Effector memory CD8-positive, alpha-beta T cell (primary cell): ENCODE measurements at places on chromosomes 6 and 20.
A peak's percentile ranks its signal among the peaks of the same experiment; 100 is the strongest.

DNA sequence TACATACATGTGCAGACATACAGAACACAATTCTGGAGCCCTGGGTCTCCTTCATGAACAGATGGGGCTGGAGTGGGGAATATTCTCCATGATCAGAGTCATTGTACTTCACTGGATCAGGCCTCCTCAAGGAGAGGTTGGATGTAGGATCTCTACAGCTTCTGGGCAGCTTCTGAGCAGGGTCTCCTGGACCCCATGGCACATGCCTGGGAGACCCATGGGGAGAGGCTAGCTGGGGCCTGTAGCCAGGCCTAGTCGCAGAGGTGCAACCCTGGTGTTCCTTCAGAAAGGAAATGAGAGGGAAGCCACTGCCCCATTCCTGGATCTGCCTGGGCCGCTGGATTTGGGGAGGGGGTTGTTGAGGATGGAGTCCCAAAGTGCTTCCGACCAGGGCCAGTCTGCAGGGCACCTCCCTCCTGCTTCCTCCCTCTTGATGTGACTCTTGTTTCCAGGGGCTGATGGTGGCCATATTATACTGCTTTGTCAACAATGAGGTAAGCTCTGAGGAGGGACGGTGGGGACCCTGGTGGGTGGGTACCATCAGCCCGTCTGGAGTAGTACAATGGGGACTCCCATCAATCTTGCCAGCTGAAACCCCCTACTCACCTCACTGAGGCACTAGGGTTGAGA lies 31.8 kb downstream of the GLP1R start:
- no peak for DNase-seq

DNA sequence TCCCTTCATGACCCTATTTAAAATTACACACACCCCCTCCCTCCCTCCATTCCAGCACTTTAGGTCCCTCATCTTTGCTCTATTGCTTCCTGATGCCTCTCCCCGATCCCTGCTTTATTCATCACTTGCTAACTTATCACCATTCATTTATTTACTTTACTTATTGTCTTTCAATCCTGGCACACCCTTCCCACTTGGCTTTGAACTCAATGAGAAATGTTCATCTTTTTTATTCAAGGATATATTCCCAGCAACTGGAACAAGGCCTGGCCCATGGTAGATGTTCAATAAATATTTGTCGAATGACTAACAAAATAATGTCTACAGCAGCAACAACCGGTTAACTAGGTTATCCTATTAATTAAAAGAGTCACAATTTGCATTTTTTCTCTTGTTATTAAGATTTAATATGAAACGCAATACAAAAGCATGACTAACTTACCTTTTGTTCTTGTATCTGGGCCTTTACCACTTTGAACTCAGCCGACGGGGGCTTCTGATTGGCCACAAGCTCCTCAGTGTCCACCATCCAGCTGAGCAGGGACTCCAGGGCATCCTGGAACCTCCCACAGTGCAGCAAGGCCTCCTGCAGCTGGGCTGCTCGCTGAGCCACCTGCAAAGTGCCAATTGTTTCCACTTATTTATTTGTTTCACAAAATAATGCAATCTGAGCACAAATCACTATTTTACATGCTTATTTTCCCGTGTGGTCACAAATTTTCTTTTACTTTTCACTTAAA lies 107.8 kb downstream of the DST start:
- no peak for DNase-seq

- no peak for DNase-seq
These were observed 379.9 kb upstream of the EPHA7 start for GRCh38 chr6:93799226-93799625.

DNA sequence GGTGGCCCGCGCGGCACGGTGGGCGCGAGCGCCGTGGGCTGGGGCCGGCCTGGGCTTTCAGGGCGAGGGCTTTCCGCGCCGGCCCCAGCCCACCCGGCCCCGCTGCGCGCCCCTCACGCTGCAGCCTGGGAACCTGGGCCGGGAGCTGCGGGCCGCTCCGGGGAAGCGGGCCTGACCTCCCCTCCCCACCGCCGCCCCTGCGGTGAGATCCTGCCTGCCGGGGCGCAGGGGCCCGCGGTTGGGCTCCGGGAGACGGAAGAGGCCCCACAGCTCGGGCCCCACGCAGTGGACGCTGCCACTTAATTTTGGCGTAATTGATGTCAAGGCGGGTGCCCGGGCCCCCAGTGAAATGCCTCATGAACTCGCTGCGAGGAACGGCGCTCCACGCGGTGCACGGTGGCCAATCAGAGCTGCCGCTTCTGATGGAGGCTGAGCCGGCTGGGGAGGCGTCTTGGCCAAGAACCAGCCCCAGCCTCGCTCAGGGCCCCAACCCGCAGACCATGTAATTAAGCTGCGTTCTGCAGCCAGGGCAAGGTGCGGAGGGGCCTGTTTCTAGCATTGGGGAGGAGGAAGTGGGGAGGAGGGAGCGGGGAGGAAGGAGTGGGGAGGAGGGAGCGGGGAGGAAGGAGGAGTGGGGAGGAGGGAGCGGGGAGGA lies 96.1 kb upstream of the BHLHE23 start:
- peak; percentile 63 for DNase-seq

DNA sequence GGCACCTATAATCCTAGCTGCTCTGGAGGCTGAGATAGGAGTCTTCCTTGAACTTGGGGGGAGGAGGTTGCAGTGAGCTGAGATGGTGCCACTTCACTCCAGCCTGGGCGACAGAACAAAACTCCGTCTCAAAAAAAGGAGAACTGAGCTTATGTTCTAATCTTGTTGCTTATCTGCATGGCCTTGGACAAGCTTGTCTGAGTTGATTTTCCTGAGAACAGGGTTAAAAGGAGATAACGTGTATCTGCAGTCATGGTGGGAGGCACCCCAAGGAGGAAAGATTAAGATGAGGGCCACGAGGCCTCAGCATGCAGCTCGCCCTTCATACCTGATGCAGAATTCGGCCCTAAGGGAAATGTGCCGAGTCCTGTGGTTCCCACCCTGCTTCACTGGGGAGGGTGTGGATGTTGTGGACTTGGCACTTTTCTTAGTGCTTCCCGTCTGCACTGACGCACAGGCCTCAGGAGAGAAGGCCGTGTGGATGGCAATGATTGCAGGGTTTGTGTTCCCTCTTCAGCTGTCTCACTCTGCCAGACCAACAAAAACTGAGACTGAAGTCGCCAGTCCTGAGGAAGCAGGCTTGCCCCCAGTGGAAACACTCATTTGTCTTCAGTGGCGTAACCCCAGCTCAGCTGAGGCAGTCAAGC lies 56.3 kb downstream of the EZR start:
- DNase-seq = no peak

DNA sequence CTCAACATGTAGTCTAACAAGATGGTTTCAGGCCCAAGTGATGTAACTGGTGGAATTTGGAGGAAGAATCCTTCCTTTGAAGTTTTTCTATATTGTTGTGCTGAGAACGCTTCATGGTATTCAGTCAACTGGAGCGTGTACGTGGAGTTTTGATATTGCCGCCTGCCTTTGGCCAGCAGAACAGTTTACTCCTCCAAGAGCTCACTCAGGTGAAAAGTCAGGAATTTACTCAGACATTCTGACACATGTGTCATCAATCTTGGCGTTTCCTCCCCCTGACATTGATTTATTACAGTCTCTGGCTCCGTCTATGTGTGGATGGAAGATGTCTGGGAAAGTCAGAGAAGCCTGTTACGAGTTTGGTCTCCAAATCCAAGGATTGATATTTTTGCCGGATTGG lies 19.0 kb upstream of the TGM2 start:
- no peak for DNase-seq

GRCh38 chr6:162907876-162908481 lies 180.2 kb downstream of the PACRG start:
- no peak for DNase-seq

DNA sequence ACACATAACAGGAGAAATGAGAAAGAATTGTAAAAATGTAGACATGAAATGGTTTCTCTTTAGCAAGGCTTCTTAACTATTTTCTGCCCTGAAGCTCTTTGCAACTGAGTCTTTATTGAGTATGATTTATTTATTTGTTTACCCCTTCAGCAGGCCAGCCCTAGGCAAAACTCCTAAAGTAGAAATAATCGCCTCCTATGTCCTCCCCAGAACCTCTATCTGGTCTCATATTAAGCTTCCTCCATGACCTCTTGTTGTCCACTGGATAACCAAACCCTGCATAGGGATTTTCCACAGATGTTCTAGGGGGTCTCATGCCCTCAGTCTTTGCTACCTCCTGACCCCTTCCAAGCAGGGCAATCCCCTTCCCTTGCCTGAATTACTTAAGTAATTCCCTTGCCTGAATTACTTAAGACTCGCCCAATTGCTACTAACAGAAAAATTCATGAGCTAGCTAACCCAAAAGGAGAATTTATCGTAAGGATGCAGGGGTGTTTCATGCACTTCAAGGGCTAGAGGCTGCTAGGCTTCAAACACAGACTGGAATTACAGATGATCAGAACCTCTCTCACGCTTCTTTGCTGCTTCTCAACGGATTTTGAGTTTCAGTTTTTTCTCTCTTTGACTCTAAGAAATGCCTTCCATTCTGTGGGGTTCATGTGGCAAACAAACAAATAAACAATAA lies 425.9 kb upstream of the RNF217 start:
- no peak for DNase-seq

- DNase-seq = no peak
These were observed 37.8 kb downstream of the PTPN1 start for GRCh38 chr20:50547964-50548363.

DNA sequence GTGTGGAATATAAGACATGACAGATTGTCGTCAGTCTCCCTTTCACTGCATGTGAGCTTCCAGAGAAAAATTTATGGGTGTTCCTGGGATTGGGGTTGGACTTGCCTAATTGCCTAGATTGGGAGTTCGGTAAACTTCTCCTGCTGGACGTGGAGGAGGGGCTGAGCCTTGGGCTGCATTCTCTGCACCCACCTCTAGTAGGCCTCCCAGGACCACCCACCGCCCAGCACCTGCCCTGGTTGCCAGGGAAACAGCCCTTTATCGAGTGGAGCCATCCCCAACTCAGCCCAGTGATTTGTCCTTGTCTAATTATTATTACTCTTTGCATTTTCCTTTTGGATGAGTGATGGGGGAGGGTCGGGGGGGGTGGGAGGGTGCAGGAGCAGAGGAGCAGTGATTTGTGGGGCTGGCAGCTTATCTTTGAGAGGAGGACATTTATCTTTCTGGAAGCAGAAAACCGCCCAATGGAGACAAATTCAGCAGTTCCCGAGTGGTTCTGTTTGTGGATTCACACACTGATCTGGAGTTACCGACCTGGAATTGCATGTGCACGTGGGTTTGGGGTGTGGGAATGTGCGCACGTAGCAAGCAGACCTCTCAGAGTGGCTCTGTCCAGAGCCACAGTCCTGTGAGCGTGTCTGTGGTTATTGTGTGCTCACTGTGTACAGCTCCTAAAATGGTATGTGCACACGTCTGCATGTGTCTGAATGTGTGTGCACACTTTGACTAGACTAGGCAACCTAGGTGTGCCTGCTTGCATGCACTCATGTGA lies 104.5 kb downstream of the DHX35 start:
- DNase-seq = no peak

GRCh38 chr20:2006452-2007361 lies 12.8 kb upstream of the PDYN start:
- DNase-seq = peak; percentile 16

DNA sequence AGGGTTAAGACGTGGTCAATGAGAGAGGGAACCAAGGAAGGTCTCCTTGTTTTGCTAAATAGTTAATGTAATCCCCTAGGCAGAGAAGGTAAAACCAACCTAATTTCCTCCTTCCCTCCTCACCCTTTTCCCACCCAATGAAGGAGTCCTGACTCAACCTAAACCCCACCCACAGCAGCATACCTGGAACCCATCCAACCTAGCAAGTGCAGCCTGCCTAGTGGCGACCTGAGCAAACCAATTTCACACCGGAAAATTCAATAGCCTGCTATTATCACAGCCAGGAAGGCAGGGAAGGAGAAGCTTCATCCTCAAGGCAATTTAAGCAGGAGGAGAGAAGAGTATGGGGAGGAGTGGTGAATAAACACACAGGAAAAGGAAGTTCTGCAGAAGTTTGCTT lies 46.9 kb downstream of the OSTM1 start:
- no peak for DNase-seq

DNA sequence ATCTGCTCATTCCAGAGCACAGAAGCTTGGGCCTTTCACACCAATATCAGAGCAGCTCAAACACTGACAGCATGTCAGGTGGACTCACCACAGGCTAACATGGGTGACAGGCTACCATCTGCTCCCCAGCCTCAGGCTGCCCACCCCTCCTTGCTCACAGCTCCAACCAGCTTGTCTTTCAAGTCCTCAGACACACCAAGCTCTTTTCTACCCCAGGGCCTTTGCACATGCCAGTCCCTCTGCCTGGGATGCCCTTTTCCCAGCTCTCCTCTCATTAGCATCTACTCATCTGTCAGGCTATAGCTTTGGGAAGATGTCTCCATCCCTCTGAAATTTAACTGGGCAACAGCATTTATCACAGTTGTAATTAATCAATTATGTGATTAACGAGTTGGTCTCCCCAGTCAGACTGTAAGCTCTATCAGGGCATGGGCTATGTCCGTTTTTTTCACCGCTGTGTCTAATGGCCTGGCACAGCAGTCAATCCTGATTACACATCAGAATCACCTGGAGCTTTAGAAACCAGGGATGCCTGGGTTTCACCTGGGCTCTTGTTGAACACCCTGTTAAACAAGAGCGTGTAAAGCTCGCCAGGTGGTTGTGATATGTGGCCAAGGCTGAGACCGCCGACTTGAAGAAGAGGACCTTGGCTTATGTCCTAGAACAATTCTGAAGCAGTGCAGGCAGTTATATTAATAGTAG lies 88.9 kb upstream of the MRPS10 start:
- DNase-seq = no peak

GRCh38 chr20:62359491-62360121 lies 7.5 kb downstream of the LAMA5 start:
- no peak for DNase-seq

DNA sequence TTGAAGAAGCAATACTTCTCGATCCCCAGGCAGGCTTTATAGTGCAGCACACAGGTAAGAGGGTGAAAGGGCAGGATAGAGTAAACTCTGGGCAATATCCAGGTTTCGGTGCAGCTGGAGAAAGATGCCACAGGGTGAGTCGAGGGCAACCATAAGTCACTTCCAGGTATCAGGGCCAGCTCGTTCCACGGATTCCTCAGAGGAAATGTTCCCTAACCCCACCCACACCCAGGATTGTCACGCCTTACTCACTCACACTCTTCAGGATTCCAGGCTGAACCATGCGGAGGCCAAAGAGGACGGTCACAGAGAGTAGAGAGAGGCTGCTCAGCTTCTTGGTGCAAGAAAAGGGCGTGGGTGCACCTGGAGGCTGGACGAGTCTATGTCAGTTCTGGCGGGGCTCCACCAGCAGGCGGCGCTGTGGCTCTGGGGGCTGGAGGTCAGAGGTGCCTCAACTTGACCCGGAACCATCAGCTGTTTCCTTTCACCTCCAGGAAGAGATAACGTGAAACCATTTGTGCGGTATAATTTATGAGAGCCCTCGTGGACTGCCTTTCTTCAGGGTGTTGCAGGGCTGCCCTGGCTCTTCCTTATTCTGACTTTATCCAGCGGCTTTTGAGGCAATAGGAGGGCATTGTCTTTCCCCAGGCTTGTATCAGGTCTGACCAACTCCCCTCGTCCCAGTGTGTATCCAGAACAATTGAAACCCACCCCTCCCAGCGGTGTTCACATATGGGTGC lies 14.5 kb upstream of the WFDC12 start:
- peak; percentile 35 for DNase-seq

GRCh38 chr20:59259946-59260345 lies 40.5 kb upstream of the EDN3 start:
- no peak for DNase-seq

- no peak for DNase-seq
These were observed at the start of gene GSTA5 for GRCh38 chr6:52840763-52841585. GSTA5 (minus strand) TSS chr6:52840813.
